ENCODE measurements at places on chromosomes 5 and 9.

- DNase-seq: no peak
Measured at GRCh38 chr9:127854184-127854806, at the start of gene ENG. ENG (minus strand) TSS chr9:127854658; CDS start chr9:127854355, 303 bp downstream.

DNA sequence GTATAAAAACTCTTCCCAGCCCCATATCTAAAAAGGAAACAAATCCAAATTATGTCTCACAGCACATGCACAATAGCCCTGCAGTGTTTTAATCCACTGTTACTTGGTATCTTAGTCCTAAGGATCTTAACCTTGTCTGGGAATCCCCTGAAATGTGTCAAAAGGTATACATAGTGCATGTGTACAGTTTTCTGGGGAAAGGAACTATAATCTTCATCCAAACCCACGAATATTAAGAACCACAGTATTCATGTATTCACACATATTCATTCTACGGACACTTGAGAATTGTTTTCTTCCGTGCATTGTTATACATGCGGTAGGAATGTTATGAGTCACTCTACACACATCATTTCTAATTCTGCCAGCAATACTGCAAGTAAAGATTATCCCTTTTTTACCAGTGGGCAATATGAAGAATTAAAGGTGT is 47.8 kb upstream of the SNX2 start:
- peak; percentile 82 for DNase-seq

DNA sequence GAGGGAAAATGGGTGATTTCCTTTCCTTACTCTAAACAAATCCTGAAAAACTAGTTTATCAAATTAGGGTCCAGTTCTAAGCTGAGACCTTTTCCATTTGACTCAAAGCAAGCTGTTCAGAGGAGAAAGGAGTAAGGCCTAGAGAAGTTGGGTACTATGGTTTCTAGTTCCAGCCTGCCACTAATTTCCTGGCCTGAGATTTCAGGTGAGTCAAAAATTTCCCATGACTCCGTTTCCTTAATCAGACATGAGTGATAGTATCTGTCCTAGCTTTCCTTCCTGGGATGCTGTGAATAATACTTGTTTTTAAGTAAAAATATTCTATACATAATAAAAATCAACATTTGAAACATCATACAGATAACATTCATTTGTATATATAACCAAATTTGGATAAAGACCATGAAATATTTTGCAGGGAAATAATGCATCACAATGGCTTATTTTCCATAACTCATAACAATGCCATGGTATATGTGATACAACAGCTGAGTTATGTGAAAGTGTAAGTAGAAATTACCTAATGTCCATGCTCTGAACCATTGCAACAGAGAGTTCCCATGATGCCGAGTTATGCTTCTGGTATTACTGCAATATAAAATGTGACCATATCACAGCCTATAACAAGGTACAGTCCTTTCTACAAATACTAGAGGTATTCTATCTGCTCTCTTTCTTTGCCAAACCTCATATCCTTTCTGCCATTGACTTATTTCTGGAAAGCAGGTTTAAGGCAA is 142.7 kb downstream of the MLLT3 start:
- DNase-seq: no peak

DNA sequence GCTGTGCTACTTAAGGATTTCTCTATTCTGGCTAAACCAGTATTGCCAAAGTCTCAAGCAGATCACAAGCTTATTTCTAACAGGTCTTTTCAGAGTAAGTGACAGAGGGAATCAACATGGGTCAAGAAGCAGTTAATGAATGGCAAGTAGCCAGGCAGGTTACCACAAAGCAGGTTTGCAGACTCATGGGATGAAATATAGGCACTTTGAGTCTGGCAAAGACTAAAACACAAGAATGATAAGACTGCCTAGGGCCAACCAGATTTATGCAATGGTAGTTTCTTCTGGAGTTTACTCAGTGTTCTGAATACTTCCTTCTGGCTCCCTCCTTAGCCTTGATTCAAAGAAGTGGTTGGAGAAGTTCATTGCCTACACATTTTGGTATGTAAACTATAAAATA is 3.6 kb downstream of the HMGCS1 start:
- DNase-seq: no peak

DNA sequence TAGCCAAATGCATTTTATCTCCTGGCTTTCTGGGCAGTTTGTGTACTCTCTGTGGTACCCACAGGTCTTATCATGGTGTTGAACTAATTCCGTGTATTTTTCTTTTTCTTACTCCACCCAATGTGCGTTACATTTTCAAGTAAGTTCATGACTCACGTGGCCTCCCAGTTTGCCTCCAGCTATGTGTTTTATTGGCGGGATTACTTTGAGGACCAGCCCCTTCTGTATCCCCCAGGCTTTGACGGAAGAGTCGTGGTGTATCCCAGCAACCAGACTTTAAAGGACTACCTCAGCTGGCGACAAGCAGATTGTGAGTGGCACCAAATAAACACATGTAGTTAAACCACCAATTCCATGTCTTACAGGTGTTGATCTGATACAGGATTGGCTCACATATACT is 3.2 kb downstream of the THG1L start:
- DNase-seq: no peak

DNA sequence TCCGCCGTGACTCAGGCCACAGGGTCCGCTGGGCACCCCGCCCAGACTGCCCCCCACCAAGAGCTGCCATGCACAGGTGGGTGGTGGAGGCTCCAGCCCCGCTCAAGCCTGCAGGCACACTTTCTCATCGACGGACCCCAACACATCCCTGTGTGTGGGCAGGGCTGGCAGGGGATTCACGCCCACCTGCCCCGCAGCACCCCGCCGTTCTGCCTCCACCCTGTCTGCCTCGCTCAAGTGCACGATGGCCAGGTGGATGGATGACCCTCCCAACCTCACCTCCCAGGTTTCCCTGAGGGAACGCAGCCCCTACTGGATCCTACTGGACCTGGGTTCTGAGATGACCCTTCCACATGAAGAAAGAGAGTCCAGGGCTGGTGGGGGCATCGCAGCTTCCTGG is 26.1 kb upstream of the FCN1 start:
- DNase-seq: no peak

DNA sequence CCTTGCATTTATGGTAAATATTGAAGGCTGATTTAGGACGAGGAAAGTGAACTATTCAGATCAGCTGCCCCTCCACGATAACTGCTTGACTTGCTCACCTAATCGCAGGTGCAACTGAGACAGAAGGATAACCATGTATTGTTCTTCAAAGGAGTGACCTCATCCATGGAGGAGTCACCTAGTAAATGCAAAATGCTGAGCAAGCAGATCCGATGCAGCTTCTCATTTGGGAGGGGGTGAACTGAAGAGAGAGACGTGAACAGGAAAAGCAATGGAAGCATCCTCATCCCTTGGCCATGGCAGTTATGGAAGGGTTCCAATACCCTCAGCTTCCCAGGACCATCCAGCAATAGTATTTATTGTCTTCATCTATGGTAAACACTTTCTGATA is 47.5 kb downstream of the RASGRF2 start:
- no peak for DNase-seq

DNA sequence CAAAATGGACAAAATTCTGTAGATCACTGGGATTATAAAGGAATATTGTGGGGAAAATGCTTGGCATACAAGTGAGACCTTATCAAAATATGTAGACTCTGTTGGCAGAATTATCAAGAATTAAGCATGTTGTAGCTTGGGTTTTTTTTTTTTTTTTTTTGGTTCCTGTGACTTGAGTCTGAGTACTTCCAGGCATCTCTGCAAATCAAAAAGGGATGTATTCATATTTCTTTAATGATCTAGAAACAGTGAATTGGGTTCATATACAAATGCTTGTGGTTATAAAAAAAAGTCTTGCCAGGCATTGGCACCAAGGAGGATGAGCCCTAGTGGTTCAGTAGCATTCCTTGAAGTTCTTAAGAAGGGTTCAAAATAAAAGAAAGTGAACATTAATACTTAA is 292.2 kb downstream of the ARHGAP26 start:
- DNase-seq: no peak

DNA sequence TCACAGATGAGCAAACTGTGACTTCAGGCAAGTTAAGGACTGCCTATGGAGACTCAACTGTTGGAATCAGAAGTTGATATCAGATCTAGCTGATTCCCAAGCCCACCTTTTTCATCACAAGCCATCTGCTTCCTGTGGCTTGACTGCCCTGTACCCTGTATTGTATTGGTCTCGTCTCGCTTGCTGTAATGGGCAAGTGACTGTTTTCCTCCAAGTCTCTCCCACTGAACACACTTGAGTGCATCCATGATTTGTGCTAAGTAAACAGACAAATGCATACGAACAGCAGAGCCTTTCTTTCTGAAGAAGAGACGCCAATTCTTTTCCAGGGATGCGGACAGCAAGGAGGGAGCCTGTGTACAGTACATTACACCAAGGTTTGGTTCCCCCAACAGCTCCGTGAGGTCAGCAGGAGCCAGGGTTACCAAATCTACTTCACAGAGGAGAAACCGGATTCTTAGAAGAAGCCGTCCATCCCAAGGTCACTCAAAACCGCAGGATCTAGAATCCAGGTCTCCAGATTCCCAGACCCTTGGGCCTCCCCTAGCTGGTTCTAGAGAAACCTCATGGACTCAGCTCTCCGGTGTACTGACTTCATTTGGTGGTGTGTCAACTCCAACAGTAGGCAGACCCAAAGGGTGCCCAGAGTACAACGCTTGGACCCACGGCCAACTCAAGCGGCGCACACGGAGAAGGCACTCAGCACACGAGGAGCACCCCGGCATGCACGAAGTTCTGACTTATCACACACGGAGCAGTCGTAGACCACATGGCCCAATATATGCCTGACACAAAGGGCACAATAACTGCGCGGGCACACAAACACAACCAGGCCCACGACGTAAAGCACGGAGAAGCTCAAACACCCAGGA is 1.1 kb downstream of the BAG1 start:
- peak; percentile 61 for DNase-seq

DNA sequence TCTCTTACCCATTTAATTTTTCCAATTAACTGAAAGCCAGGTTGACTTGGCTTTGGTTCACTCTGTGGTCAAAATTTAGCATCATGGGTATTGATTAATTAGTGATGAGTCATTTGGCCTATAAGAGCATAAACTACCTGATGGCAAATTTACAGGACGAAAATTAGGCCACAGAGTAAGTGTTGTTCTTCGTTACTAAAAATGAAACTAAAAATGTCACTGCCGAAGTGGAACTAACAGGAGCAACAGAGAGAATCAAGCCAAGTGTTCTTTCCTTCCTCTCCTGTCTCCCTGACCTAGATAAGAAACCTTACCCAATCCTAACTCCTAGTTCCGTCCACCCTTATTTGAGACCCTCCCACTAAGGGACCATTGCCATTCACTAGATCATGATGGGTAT is 176.9 kb downstream of the RAB3C start:
- no peak for DNase-seq

GRCh38 chr5:119478781-119479180 is 26.5 kb downstream of the HSD17B4 start:
- DNase-seq: no peak

GRCh38 chr5:59390074-59390659 is 503.4 kb downstream of the PDE4D start:
- peak; percentile 30 for DNase-seq

GRCh38 chr9:14531341-14532269 is 161.6 kb downstream of the ZDHHC21 start:
- DNase-seq: no peak

DNA sequence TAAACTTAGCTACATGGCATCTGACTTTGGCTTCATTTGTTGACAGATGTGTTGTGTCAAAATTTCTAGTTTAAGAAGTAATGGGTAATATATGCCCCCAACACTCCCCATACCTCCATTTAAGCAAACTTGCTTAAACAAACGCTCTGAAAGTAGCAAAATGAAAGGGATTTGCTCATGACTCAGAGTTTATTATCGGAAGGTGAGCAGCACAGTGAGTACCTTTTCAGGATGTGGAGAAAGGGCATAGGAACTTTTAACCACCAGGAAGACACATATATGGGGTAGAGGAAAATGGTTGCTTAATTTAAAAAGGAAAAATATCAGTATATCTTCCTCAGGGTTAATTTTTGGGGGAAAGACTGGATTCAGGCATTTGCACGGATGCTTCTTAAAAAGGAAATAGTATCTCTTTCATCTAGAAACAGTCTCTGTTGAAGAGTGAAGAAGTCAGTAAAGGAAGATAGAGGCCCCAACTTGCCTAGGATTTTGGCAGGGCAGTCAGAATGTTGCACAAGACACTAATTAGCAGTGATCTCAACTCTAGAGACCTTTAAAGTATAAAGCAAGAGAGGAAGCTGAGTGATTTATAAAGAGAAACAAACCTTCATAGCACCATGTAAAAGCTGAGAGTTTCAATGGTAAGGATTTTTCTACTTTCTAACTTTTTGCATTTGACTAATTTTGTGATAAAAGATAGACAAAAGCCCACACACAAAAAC is 155.1 kb downstream of the TRIO start:
- DNase-seq: no peak

DNA sequence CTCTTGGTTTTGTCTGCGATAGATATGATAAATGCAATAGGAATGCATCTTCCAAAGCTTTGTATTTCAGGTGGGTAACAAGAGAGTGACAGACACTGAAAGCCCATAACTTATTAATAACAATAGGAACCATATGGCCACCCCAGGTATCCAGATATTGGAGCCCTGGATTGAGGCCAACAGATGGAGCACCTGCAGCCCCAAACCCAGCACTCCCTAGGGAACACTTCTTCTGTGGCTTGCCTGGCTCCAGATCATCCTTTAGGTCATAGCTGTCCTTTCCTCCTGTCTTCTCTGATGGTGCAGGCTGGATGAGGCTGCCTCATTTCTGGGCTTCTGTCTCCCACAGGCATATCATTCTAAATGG is 5.0 kb upstream of the IL3 start:
- DNase-seq: no peak

GRCh38 chr9:134965411-134965810 is 47.7 kb upstream of the FCN1 start:
- DNase-seq: no peak

- peak; percentile 92 for DNase-seq
Measured at GRCh38 chr9:36924071-36924470, 110.0 kb downstream of the PAX5 start.

DNA sequence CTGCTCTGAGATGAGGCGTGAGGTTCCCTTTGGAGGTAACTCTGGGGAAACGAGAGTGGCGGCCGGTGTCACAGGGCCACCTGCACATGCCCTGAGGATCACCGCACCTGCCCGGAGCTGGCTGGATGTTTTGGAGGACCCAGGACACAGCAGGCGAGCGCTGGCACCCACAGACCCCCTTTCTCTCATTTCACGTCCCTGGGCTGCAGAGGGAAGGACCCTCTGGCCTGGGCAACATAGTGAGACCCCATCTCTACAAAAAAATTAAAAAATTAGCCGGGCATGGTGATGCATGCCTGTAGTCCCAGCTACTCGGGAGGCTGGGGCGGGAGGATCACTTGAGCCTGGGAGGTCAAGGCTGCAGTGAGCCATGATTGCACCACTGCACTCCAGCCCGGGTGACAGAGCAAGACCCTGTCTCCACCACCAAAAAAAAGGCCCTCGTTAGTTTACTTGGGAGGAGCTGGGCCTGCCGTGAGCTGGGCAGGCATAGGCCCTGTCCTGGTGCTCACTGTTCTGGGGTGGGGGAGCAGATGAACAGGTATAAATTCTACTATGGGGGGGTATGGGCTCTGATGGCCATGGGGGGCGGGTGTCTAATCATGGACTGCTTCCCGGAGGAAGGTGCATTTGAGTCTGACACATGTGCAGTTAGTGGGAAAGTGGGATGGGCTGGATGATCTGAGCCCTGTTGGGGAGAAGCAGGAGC is 96.9 kb upstream of the RAPGEF1 start:
- no peak for DNase-seq

- DNase-seq: no peak
Measured at GRCh38 chr9:5631026-5631425, 2.1 kb downstream of the RIC1 start.

- no peak for DNase-seq
Measured at GRCh38 chr9:133168432-133168831, 4.7 kb upstream of the GBGT1 start.

GRCh38 chr5:73370640-73371583 is 77.7 kb downstream of the FOXD1 start:
- DNase-seq: peak; percentile 100
